ENCODE measurements at places on chromosomes 1 and 21.

DNA sequence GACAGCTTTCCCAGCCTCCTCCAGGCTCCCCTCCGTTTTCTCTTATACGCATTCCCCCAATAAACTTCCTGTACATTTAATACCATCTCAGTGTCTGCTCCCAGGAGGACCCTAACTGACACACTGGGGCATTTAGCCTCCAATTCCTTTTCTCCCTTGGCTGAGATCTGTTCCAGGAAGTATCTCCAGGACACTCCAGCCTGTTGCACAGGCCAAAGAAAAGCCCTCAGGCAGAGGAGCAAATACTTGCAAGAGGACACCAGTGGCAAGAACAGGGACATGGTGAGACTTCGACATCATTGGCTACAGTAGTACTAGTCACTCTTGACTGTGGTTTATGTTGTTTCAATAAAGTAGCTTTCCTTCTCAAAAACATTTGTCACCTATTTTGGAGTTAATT is 4.7 kb upstream of the SYNJ1 start:
- no peak for DNase-seq

DNA sequence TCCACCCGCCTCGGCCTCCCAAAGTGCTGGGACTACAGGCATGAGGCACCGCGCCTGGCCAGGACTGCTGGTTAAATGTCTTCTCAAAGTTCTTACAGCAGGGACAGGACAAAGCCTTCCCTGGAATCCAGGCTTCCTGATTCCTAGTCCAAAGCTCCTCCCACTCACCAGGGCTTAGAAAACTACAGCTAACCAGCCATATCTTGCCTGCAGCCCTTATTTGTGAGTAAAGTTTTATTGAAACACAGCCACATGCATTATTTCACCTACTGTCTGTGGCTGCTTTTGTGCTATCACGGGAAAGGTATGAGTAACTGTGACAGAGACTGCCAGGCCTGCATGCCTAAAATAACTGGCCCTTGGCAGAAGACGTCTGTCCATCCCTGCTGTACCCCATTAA is 24.4 kb downstream of the TMCO4 start:
- DNase-seq: no peak

- no peak for DNase-seq
These were observed 195.7 kb downstream of the RYR2 start for GRCh38 chr1:237237721-237238120.

GRCh38 chr1:38533772-38534472 is 325.6 kb downstream of the RRAGC start:
- DNase-seq: no peak

DNA sequence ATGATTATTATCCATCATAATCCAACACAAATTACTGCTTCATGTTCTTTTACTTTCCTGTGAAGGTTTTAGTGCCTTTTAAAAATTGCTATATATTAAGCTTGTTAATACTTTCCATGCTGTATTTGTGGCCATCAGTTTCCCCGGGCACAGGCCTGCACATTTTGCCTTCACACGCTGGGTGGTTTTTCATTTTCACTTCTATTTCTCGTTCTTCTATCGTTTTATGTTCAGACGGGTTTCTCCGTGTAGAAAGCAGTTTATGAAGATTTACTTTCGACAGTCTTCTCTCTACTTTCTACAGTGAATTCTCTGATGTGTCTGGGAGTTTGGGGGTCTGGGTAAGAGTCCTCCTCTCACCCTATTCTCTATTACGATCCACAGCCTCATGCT is 9.5 kb downstream of the RUNX3 start:
- no peak for DNase-seq

DNA sequence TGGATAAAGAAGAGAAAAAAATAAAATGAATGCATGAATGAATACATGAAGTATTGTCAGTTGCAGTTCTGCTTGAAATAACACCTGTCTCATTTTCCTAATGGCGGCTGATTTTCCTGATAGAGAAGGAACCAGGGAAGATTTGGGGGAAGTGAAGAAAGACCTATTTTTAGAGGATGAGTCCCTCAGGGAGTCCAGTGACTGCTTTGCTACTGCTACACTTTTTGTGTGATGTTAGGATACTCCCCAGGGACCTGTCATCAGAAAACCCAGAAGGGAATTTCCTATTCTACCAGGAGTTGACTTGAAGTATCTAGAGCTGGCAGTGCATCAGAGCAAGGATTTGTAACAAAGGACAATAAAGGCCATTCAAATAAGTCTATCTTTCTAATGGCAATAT is 114.8 kb downstream of the MAB21L3 start:
- no peak for DNase-seq

DNA sequence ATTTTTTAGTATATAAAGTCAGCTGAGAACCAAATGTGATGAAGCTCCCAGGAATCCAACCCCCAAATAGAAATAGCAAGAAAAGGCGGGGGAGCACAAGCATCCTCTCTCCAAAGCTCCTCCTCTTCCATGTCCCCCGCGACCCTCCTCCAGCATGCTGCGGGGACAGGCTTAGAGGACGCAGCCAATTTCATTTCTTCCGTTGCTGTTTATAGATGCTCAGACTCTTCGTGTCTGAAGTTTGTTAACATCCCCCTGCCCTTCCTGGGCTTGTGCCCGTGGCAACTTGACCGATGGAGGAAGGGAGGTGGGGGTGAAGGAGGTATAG is 754 bp upstream of the NPPA start:
- no peak for DNase-seq

DNA sequence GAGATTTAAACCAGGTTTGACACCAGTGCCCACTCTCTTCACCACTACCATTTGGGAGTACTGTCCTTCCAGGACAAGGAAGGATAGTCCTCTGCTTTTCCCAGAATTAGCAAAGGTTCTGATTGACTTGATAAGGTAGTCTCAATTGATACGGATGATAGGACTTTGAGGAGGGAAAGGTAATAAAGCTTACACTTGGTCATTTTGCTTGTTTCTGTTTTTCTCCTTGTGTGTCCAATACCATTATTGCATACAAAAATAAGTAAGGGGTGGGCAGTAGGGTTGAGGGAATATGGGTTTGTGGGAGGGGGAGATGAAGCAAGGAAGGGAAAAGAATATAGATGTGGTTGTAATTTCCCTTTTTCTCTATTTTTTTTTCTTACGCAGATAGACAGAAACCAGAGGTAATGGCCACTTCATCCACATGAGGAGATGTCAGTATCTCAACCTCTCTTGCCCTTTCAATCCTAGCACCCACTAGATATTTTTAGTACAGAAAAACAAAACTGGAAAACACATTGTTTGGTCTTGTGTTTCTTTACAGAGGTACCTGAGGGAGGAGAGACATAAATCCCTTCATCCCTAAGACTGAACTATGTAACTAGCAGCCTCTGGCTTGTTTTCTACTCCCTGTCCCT is 2.6 kb downstream of the C1orf56 start:
- peak; percentile 37 for DNase-seq

GRCh38 chr1:219379691-219380090 is 206.0 kb downstream of the LYPLAL1 start:
- no peak for DNase-seq

DNA sequence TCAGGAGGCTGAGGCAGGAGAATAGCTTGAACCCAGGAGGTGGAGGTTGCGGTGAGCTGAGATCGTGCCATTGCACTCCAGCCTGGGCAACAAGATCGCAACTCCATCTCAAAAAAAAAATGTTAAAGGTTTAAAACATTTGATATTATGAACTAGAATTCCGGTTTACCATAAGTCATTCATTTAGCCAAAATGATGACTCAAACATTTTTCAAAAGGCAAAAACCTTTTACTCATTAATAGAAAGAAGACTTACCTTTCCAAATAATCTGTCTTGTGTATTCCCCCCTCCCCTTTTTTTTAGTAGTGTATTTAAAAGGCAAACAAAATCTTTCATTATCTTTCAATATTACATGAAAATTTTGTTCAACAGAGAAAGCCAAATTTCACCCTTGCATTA is 8.2 kb upstream of the MRPL55 start:
- DNase-seq: no peak

DNA sequence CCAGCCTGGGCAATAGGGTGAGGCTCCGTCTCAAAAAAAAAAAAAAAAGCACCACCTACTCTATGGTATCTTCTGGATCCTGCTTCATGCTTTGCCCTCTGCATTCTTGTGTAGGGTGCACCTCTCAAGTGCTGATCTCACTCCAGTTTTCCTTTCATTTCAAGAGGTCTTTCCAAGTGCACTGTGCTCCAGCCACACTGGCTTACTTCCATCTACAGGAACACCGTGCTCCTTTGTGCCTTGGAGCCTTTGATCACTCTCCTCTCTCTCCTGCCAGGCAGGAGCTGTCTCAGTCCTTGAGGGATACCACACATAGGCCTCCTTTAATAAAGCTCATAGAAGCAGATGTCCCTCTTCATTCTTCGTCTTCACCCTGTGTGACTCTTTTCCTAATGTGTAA is 55.4 kb upstream of the GREM2 start:
- DNase-seq: no peak

GRCh38 chr21:44078411-44078981 is 28.7 kb upstream of the PWP2 start:
- DNase-seq: peak; percentile 29

DNA sequence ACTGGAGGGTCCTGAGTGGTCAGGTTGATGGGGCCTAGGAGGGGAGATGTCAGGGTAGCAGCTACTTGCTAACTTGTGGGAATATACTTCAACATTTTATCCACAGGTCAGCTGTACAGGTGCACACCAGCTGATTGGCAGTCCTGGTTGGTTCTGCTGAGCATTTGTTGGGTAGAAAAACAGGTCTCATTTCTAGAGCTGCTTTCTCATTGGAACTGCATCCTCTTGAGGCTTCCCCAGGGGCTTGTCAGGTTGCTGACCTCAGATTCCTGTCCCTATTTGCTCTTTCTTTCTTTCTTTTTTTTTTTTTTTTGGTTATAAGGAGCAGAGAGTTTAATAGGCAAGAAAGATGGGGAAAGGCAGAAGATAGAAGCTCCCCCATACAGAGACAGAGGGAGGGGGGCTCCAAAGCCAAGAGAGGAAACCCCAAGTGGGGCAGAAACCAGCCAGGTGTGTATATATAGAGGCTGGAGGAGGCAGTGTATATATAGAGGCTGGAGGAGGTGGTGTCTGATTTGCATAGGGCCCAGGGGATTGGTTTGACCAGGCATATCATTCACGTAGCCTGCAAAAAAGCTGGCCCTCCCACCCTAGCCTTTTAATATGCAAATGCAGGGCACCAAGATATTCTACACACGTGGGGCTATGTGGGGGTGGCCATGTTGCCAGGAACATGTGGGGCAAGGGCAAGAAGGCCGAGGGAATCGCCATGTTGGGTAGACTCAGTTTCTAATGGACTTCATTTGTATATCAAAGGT is 57.3 kb upstream of the STUM start:
- no peak for DNase-seq

DNA sequence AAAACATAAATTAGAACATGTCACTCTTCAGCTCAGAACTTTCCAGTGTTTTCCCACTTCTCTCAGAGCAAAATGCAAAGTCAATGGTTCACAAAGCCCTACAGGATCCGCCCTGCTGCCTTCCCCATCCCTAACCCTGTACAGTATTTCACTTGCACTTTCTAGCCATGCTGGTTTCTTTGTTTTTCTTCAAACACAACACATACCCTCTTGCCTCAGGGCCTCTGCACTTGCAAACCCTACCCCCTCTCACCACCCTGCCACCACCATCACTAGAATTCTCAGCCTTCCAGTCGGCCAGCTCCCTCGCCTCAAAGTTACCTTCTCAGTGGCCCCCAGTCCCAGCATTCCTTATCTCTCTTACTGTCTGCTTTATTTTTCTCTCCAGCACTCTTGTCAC is 17.6 kb downstream of the TEX35 start:
- DNase-seq: no peak

DNA sequence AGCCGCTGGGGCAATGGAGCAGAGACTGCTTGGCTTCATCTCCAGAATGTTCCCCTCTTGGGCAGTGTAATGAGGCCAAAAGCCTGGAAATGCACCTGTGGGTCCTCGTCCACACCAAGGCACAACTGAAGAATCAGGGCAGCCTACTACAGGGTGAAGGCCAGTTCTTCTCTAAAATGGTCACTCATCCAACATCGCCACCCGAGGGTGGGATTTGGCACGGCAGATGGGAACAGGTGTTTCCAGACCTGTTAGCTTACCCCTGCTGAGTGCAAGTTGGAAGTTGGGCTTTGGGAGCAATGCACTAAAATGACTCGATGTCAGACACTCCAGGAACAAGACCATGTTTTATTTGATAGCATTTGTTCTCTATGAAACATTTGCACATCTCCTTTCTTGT is 543.7 kb downstream of the NPHP4 start:
- DNase-seq: peak; percentile 48

- DNase-seq: no peak
These were observed 62.0 kb upstream of the ESRRG start for GRCh38 chr1:216785221-216785620.

DNA sequence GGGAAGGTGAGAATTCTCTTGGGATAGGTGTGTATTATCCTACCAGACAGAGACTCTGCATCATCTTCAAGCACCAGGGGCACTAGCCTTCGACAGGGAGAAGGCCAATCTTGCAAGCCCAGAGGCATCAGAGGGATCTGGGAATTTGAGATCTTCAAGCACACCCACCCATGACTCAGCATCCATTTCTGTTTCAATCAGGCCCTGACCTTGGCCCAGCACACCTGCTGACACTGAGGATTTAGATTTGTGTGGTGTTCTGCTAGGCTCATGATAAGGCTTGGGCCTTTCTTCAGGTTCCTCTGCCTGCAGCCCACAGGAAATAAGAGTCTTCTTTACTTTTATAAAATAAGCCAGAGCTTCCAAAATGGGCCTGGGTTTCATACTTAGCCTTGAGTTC is 6.6 kb upstream of the PCP4 start:
- DNase-seq: no peak

DNA sequence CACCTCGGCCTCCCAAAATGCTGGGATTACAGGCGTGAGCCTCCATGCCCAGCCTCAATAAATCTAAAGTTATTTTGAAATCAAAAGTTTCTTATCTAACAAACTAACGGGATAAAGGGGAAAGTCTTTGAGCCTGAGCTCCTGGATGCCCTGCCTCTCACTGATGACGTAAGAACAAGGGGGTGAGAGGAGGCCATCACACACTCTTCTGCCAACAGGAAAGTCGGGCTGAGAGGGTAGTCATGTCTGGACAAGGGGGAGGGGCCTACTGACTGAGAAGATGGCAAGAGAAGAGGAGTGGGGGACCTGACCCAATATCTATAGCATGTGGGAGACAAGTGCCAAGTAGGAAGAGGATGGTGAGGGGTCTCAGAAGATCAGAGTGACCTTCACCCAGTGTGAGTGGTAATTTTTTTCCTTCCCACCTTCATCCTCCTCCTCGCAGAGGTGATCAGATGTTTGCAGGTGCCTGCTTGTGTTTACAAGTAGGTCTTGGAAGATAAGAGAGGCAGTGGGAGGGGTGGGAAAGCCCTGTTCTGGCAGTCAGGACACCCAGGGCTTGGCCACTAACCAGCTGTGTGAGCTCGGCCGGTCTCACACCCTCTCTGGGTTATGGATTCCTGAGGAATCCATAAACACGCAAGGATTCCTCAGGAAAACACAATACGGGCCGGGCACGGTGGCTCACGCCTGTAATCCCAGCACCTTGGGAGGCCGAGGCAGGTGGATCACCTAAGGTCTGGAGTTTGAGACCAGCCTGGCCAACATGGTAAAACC is 9.6 kb downstream of the UQCRHL start:
- DNase-seq: no peak

All from CD4-positive, alpha-beta T cell treated with Interleukin-17A for 1 hour (primary cell).